ENCODE measurements at places on chromosomes 13 and 19.

DNA sequence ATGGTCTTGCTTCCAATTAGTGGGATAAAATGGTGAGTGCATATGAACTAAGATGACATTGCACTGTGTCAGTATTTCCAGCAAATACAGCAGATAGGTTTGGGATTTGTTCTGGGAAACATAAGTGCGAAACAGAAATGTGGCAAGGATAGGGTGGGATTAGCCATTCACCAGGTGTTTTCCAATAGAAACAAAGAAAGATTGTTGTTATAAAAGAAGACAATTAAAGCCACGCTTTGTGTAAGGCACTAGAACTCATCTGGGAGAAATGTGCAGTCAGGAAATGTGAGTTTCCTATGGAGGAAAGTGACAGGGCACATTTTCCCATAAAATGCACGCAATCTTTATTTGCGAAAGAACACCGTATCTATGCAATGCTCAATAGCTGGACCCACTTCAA is 1547.8 kb downstream of the EFNB2 start:
- no peak for DNase-seq

DNA sequence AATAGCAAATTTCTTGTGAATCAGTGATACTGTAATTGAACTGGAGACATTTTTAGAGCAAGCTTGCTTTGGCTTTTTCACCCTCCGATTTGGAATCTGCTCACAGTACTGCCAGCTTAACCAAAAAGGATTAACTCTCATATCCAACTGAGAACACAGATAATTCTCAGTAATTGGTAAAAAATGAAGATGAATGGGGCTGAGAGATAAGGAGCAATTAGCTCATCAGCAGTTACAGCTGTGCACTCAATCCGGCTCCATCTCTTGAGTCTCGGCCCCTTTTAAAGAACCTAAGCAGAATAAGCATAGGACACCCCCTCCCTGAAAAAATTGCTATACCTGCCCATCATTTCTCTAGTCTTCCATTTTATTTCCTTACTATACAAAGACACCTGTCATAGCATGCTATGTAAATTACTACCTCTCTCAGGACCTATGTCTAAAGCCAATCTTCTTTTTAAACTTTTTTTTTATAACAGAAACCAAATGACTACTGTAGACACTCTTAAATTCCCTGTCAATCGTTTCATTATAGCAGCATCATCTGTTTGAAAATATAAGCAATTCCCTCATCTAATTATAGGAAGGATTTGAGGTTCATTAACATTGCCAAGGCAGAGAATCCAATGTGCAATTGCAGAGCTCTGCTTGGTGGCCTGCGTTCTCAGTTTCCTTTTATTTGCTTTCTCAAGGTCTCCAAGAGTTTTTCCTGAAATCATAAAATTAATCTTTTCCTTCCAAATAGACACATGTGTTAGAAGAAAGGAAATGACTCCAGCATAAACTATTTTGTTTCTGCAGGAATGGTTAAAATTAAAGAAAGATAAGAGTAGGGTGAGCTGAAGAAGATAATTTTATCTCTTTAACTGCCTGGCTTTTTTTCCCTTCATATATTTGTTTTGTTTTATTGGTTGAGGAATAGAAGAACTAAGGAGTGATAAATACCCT is 242.1 kb downstream of the DACH1 start:
- no peak for DNase-seq

DNA sequence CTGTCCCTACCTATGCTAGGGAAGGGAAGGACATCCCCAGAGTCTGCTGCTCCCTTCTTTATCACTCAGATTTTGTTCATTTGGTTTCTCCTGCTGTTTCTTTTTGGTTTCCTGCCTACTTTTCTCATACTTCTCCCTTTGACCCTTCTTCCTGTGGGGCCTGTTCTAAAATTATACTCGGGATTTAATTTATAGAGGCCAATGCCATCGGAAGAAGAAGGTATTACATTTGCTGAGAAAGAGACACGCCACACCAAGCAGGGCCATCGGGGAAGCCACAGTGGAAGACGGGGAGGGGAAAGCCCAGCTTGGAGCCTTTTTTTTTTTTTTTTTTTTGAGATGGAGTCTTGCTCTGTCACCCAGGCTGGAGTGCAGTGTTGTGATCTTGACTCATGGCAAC is 46.8 kb upstream of the FARP1 start:
- no peak for DNase-seq

GRCh38 chr19:17751103-17751911 is at the start of gene FCHO1:
TSS of gene FCHO1 (plus strand) at chr19:17751477. CDS start at chr19:17755165, 3,688 bp downstream.
- peak; percentile 72 for DNase-seq

GRCh38 chr13:76975863-76976262 is 16.0 kb upstream of the CLN5 start:
- no peak for DNase-seq

DNA sequence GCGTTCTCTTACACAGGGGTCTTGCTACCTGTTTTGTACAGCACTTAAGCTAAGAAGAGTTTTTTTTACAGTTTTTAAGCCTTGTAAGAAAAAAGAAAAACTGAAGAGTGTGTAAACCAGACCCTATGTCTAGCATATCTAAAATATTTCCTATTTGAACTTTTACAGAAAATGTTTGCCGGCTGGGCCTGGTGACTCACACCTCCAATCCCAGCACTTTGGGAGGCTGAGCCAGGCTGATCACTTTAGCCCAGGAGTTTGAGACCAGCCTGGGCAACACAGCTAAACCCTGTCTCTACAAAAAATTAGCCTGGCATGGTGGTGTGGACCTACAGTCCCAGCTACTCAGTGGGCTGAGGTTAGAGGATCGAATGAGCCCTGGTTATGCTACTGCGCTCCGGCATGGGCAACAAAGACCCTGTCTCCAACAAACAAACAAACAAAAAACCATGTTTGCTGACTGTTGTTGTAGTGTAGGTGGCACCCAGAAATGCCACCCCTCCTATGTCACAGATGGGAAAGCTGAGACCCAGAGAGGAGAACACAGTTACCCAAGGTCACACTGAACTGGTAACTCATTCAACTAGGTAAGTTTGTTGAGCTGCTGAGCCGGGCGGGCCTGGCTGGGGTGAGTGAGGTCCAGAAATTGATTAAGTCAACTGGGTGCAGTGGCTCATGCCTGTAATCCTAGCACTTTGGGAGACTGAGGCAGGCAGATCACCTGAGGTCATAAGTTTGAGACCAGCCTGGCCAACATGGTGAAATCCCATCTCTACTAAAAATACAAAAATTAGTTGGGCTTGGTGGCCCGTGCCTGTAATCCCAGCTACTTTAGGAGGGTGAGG is 1.9 kb upstream of the VASP start:
- no peak for DNase-seq

DNA sequence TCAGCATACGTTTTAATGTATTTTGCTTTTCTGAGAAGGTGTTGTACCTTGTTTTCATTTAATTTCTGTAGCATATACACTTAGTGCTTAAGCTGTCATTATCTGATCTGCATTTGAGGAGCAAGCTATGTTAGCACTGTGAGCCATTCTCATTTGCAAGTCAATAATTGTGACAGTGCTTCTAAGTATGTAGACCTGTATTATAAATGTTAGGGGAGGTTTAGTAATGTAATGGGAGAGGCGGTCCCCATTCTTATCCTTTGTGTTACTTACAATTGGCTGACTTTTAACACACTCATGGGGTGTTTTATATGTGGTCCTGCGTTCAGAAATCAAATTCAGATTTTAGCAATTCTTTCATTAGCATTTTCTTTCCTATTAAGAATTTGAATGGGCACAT is 90.2 kb downstream of the GPC6 start:
- no peak for DNase-seq

- no peak for DNase-seq
Measured at GRCh38 chr13:77514336-77514726, 21.2 kb upstream of the SCEL start.

DNA sequence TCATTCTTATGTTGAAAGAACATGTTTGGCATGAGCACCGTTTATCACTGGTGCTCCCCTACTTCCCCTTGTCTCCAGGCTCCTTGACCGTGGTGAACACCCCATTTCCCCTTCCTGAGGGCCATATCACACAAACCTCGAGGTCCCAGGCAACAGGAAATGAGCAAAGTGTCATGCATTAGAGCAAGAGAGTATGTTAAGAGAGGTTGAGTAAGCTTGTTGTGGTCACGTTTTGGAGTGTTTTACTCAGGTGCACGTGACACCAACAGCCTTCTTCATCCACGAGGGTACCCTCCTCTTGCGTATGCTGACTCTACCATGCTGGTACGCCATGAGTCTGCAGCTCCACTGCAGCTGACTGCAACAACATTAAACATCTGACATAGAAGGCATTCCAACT is 482.2 kb upstream of the NBEA start:
- DNase-seq: no peak

- no peak for DNase-seq
Measured at GRCh38 chr13:32107474-32107873, 75.9 kb downstream of the FRY start.

- no peak for DNase-seq
Measured at GRCh38 chr19:33556261-33556660, 34.7 kb upstream of the PEPD start.

GRCh38 chr19:44521370-44521769 is 8.1 kb downstream of the CEACAM20 start:
- DNase-seq: no peak

DNA sequence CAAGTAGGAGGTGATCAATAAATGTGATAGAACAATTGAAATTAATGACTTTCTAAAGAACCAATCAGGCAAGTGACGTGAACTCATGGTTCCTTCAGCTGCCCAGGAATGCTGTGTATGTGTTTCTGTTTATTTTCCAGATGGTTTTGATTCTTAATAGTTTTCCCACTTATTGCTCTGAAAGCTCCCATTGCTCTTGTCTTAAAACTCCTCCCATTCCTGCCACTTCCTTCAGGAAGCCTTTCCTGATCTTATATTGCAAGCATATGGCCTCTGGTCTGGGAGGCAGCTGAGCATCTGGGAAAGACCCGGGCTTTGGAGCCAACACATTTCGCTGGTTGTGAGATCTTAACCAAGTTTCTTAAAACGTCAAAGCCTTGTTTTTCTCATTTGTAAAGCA is 17.1 kb upstream of the LATS2 start:
- DNase-seq: no peak

- no peak for DNase-seq
Measured at GRCh38 chr19:18520848-18521691, 800 bp downstream of the ELL start.

- no peak for DNase-seq
Measured at GRCh38 chr19:34994643-34995541, 5.2 kb upstream of the GRAMD1A start.

- no peak for DNase-seq
Measured at GRCh38 chr13:76189882-76190519, 553.9 kb downstream of the LMO7 start.

GRCh38 chr13:31898378-31899071 is 133.0 kb upstream of the FRY start:
- DNase-seq: no peak

DNA sequence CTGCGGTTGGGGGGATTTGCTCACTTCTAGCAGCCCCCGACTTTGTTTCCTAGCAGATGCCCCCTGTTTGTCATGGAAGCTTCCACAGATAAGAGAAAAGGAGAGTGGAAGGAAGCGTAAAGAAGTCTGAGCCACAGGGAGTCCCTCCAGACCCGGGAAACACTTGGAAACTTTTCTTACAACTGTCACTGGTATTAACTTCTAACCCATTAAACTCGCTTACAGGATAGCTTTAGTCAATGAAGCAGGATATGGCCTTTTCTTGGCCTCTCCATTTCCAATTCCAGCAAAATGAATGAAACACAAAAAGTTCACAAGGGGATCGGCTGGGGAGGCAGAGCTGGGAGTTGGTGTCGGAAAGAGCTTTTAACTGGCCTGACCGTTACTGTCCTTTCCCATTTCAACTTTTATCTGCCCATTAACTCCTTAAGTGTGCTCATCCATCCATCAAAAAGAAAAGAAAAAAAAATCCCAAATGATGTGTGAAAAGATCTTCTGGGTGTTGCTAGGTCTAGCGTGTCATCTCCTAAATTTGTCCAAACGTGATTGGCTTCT is 231.9 kb upstream of the ARGLU1 start:
- no peak for DNase-seq

DNA sequence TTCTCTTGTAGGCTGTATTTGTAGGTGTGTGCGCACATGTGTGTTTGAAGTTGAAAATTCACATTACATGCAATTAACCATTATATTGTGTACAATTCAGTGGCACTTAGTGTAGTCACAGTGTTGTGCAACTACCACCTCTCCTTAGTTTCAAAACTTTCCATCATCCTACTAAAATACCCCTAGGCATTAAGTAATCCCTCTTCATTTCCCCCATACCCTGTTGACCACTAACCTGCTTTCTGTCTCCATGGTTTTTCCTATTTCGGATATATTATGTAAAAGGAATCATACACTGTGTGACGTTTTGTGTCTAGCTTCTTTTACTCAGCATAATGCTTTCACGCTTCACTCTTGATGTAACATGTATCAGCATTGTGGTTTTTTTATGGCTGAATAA is 16.1 kb downstream of the LSM14A start:
- DNase-seq: no peak

DNA sequence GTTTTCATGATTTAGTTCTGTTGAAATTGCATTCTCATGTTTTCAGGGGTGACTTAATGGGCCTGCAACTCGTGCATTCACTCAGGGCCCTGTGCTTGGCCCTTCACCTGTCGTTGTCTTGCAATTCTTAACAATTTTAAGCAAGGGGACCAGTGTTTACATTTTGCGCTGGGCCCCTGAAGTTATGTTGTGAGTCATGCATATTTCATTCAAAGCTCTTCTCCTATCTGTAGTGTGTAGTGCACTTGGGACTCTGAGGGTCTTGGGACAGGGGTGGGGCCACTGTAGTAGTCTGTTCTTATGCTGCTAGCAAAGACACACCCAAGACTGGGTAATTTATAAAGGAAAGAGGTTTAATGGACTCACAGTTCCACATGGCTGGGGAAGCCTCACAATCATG is 211.2 kb upstream of the RXFP2 start:
- DNase-seq: no peak

DNA sequence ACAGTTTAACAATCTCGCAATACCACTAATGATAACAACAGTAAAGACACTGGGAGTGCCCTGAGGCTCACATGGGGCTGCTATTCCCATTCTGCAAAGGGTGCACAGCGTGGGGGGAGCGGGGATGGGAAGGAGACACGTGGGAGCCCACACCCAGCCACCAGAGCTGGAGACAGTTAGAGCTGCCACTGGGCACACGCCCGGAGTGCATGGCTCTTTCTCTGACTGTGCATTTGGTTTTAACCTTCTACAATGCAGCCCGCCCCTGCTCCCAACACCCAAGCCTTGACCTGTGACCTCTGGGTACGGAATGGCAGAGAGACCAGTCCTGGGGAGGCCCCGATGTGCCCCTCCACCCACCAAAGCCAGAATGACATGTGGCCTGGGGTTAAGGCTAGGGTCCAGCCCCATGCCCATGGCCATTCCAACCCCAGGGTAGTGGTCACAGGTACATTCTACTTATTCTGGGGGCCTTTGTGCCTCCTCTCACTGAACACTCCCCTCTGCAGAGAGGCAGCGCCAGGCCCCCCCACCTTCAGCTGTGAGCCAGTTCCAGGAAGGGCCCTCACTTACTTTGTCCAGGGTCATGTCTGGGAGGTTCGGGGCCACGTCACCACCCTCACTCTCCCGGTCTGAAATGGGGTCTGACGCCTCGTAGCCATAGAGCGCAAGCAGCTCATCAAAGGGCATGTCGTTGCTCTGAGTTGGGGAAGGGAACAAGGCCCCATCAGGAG is 17.1 kb downstream of the MIER2 start:
- DNase-seq: no peak

Data from T-helper 2 cell (primary cell).